Calu3 (cell line): ENCODE measurements at places on chromosomes 13 and 19.

GRCh38 chr13:52846567-52847321 lies 1.7 kb downstream of the PCDH8 start:
- peaks cover 49% of the 10 kb centered on the region for H3K27me3 ChIP-seq
- H3K36me3 ChIP-seq = peaks cover 10% of the 10 kb centered on the region
- no peak for DNase-seq
- H3K4me1 ChIP-seq = peaks cover 21% of the 10 kb centered on the region
- no peak overlapping the region for H3K4me3 ChIP-seq

DNA sequence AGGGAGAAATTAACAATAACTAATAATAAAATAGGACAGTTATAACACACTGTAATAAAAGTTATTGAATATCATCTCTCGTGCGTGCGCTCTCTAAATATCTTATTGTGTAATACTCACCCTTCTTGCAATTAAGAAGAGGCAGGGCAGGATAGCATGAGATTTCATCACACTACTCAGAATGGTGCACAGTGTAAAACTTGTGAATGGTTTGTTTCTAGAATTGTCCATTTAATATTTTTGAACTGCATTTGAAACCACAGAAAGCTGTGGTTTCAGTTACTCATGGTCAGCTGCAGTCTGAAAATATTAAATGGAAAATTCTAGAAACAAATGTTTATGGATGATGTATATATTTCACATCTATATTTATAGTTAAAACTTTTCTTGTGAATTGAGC lies 161.1 kb downstream of the DCT start:
- H3K27me3 ChIP-seq = no peaks in the 10 kb centered on the region
- no peak overlapping the region for H3K4me3 ChIP-seq
- no peaks in the 10 kb centered on the region for H3K4me1 ChIP-seq

GRCh38 chr13:31848621-31849020 lies 109.3 kb downstream of the RXFP2 start:
- no peak overlapping the region for H3K27ac ChIP-seq
- H3K36me3 ChIP-seq = peaks cover 5% of the 10 kb centered on the region
- no peak for DNase-seq
- H3K4me3 ChIP-seq = no peak overlapping the region
- H3K4me1 ChIP-seq = no peaks in the 10 kb centered on the region

GRCh38 chr19:6101291-6101825 lies 8.9 kb downstream of the RFX2 start:
- no peak overlapping the region for H3K4me3 ChIP-seq
- no peaks in the 10 kb centered on the region for H3K36me3 ChIP-seq
- H3K27ac ChIP-seq = no peak overlapping the region
- peaks cover 17% of the 10 kb centered on the region for H3K4me1 ChIP-seq

DNA sequence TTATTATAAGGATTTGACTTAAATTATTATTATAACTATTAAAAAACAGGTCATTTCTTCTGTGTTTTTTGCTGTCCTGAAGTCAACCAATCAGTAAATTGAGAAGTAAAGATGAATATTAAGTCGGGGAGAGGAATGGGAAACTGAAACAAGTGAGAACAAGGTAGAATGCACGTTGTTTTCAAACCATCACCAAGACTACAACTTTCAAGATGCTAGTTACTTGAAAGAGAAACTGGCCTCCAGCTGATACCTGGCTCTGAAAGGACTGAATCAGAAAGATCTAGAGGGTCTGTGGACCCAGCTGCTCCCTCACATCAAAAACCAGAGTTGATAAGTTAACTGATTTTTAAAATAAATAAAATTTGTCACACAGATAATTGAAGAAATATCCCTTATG lies 1301.5 kb upstream of the ATXN8OS start:
- no peaks in the 10 kb centered on the region for H3K27me3 ChIP-seq
- no peak for DNase-seq
- no peak overlapping the region for H3K27ac ChIP-seq
- no peak overlapping the region for H3K4me3 ChIP-seq

GRCh38 chr19:55231391-55232285 lies 3.1 kb upstream of the TMEM86B start:
- DNase-seq = no peak
- H3K27ac ChIP-seq = no peak overlapping the region
- peaks cover 62% of the 10 kb centered on the region for H3K36me3 ChIP-seq
- H3K4me1 ChIP-seq = no peaks in the 10 kb centered on the region
- no peak overlapping the region for H3K4me3 ChIP-seq

- H3K27ac ChIP-seq = no peak overlapping the region
- no peaks in the 10 kb centered on the region for H3K36me3 ChIP-seq
- H3K27me3 ChIP-seq = peaks cover 6% of the 10 kb centered on the region
Observed at GRCh38 chr13:26500618-26501320, 56.7 kb upstream of the WASF3 start.

DNA sequence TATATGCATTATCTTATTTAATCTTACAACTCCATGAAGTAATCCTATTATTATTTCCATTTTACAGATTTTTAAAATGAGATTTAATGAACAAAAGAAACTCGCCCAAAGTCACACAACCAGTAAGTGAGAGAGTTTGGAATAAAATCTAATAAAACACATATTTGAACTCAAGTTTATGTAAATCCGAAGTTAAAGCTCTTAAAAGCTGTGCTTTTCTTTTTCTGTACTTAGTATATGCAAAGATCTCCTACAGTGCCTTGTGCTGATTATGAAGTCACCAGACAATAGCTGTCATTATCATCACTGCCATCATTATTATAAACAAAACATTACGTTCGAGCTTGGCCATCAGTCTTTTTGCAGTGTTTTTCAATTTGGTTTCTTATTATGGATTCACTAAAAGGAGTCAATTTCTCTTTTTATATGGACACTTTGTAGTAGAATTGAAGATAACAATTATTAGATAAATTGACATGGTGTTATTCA lies 29.7 kb upstream of the ENOX1 start:
- peaks cover 13% of the 10 kb centered on the region for H3K27me3 ChIP-seq
- peaks cover 7% of the 10 kb centered on the region for H3K4me1 ChIP-seq
- no peak for DNase-seq
- H3K27ac ChIP-seq = no peak overlapping the region
- no peak overlapping the region for H3K4me3 ChIP-seq

- H3K4me3 ChIP-seq = no peak overlapping the region
- H3K36me3 ChIP-seq = peaks cover 38% of the 10 kb centered on the region
- H3K4me1 ChIP-seq = peaks cover 9% of the 10 kb centered on the region
- peaks cover 33% of the 10 kb centered on the region for H3K27me3 ChIP-seq
- no peak overlapping the region for H3K27ac ChIP-seq
Observed at GRCh38 chr19:33370783-33371182, 2.7 kb upstream of the CEBPG start.

DNA sequence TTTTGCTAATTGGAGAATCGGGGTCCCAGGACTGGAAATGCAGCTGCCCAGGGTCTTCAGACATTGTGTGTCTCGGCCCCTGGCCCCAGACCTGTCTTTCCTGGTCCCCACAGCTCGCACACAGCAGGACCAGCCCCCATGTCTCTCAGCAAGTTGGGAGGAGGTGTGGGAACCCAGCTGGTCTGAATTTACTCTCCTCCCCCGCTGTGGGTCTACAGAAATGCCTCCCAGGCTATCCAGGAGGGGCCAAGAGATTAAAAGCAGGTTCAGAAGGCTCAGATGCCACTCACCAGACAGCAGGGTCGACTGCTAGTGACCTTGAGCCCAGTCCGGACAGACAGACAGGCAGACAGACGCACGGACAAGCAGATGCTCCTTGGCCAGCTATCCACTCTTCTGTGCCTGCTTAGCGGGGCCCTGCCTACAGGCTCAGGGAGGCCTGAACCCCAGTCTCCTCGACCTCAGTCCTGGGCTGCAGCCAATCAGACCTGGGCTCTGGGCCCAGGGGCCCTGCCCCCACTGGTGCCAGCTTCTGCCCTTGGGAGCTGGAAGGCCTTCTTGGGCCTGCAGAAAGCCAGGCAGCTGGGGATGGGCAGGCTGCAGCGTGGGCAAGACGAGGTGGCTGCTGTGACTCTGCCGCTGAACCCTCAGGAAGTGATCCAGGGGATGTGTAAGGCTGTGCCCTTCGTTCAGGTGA lies at the start of gene DAND5:
TSS of gene DAND5 (plus strand) at position 285 of the 697 bp plus-strand sequence. CDS start at position 370, 85 bp downstream.
- peaks cover 9% of the 10 kb centered on the region for H3K4me1 ChIP-seq
- H3K36me3 ChIP-seq = peaks cover 5% of the 10 kb centered on the region
- no peaks in the 10 kb centered on the region for H3K27me3 ChIP-seq
- no peak within 1 kb of the TSS for H3K27ac ChIP-seq

- no peak overlapping the region for H3K27ac ChIP-seq
- H3K36me3 ChIP-seq = no peaks in the 10 kb centered on the region
- H3K27me3 ChIP-seq = no peaks in the 10 kb centered on the region
- no peak overlapping the region for H3K4me3 ChIP-seq
- DNase-seq = no peak
- no peaks in the 10 kb centered on the region for H3K4me1 ChIP-seq
Observed at GRCh38 chr13:24381541-24382265, 72.3 kb downstream of the C1QTNF9 start.

- DNase-seq = no peak
- H3K27me3 ChIP-seq = no peaks in the 10 kb centered on the region
- H3K27ac ChIP-seq = no peak overlapping the region
- H3K4me3 ChIP-seq = no peak overlapping the region
Observed at GRCh38 chr19:36409841-36410240, 8.6 kb downstream of the ZFP82 start.

- H3K36me3 ChIP-seq = peaks cover 20% of the 10 kb centered on the region
- no peaks in the 10 kb centered on the region for H3K27me3 ChIP-seq
- H3K4me1 ChIP-seq = peaks cover 13% of the 10 kb centered on the region
- no peak overlapping the region for H3K27ac ChIP-seq
- DNase-seq = no peak
Observed at GRCh38 chr19:16139752-16140151, 3.7 kb upstream of the HSH2D start.

DNA sequence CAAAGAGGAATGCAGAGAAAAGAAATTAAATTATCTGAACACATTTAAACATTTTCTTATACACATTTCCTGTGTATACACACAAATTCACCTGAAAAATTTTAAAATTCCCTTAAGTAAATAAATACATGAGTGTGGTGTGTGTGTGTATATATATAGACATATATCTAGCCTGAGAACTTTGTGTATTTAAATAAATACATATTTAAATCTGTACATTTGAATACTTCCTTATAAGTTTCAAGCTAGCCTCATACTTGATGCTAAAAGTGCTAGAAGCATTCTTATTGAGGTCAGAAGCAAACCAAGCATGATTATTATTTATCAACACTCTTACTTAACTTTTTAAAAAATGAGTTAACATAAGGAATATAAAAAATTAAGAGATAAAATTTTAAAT lies 260.7 kb downstream of the NHLRC3 start:
- no peak for DNase-seq
- H3K27ac ChIP-seq = no peak overlapping the region

DNA sequence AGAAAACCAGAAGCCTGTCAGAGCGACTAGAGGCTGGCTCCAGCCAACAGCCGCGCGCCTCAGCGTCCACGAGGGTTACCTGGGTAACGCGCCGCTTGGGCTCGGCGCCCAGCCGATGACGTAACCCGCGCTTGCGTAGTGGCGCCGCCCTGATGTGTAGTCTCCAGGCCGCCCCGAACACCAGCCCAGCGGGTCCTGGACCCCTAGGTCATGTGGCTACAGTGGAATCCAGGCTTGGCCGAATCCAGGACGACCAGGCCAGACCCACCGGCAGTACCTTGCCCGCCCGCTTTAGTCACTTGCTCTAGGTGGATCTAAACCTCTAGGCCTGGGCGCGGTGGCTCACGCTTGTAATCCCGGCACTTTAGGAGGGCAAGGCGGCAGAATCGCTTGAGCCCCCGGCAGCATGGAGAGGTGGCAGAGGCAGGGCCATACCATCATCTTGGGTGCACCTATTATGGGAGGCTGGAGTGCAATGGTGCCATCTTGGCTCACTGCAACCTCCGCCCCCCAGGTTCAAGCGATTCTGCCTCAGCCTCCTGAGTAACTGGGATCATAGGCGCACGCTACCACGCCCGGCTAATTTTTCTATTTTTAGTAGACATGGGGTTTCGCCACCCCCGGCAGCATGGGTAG lies 7.2 kb upstream of the ZNF606 start:
- peaks cover 26% of the 10 kb centered on the region for H3K36me3 ChIP-seq
- H3K27me3 ChIP-seq = no peaks in the 10 kb centered on the region
- H3K4me1 ChIP-seq = no peaks in the 10 kb centered on the region
- peak overlapping the region; percentile 58 for H3K27ac ChIP-seq
- H3K4me3 ChIP-seq = peak overlapping the region; percentile 66

DNA sequence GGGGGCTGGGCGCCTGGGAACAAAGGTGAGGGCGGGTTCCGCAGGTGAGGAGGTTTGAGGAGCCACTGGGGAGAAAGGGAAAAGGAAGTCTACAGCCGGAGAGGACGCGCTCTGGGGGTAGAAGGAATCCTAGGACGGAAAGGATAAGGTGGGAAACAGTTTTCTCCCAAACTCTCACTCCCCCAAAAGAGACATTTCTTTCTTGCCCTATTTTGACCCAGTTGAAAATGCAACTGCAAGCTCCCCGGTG lies 651 bp upstream of the POLR1D start:
- H3K4me1 ChIP-seq = peaks cover 50% of the 10 kb centered on the region
- peak overlapping the region; percentile 84 for H3K27ac ChIP-seq
- DNase-seq = no peak
- H3K36me3 ChIP-seq = peaks cover 62% of the 10 kb centered on the region

DNA sequence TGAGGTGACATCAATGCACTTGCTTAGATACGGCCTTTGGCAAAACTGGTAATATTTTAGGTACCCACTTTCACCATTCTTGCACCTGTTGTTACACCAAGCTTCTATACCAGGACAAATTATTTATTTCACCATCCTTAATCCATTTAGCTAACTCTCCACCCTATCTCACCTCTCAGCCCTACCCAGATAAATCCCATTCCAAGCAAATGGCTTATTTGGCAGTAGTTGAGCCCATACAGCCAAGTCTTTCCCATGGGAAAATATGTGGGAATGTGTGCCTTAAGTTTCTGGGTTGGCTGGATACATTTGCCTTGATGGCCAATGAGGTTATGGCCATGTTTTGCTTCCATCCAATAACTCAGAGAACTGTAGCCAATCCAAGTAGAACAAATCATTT lies 551.9 kb downstream of the GPC6 start:
- no peak overlapping the region for H3K4me3 ChIP-seq
- H3K27ac ChIP-seq = no peak overlapping the region
- no peaks in the 10 kb centered on the region for H3K4me1 ChIP-seq
- H3K36me3 ChIP-seq = no peaks in the 10 kb centered on the region
- H3K27me3 ChIP-seq = no peaks in the 10 kb centered on the region

- no peaks in the 10 kb centered on the region for H3K27me3 ChIP-seq
- H3K27ac ChIP-seq = no peak overlapping the region
- H3K4me1 ChIP-seq = peaks cover 8% of the 10 kb centered on the region
Observed at GRCh38 chr19:15109768-15110417, 2.7 kb downstream of the SYDE1 start.

- DNase-seq = no peak
- H3K4me3 ChIP-seq = peak within 1 kb of the TSS; percentile 65
- peaks cover 16% of the 10 kb centered on the region for H3K27me3 ChIP-seq
- peaks cover 41% of the 10 kb centered on the region for H3K4me1 ChIP-seq
- H3K27ac ChIP-seq = peak within 1 kb of the TSS; percentile 62
- H3K36me3 ChIP-seq = peaks cover 30% of the 10 kb centered on the region
Observed at GRCh38 chr19:40217934-40218890, at the start of gene TTC9B. Gene TTC9B (minus strand): TSS chr19:40218384. CDS start chr19:40218381, 3 bp downstream.
